HFFc6 (cell line): ENCODE measurements at places on chromosomes 7 and 10.

DNA sequence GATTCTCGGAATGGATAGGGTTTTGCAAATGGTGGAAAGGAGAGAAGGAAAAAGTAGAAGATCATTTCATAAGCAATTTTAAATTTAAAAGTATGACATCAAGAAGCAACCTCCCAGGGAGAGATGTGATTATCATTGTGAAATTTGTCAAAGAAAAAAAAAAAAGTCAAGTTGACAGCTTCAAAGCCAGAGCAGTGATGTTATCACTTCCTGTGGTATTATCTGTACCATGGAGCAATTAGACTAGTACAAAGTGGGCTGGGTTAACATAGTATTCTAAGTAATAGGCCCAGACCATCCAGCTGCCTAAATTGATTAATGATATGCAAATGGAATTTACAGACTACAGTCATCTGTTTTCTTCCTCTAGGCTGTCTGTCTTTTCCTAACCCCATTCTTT, 84.0 kb upstream of the NPY start:
- DNase-seq = no peak
- H3K27me3 ChIP-seq = no peaks in the 10 kb centered on the region
- H3K36me3 ChIP-seq = no peaks in the 10 kb centered on the region
- no peak overlapping the region for H3K27ac ChIP-seq

GRCh38 chr7:121181357-121181756, 147.4 kb upstream of the WNT16 start:
- no peak overlapping the region for H3K27ac ChIP-seq
- no peak overlapping the region for H3K4me3 ChIP-seq

GRCh38 chr10:122033224-122033926, 44.4 kb downstream of the TACC2 start:
- H3K36me3 ChIP-seq = no peaks in the 10 kb centered on the region; the same call in 1 of the 2 replicates
- H3K27me3 ChIP-seq = peaks cover 15% of the 10 kb centered on the region
- peaks cover 7% of the 10 kb centered on the region for H3K4me1 ChIP-seq
- H3K4me3 ChIP-seq = no peak overlapping the region

GRCh38 chr7:20642166-20642565, 26.7 kb downstream of the ABCB5 start:
- H3K27me3 ChIP-seq = no peaks in the 10 kb centered on the region; the same call in 1 of the 2 replicates
- DNase-seq = no peak
- no peaks in the 10 kb centered on the region for H3K4me1 ChIP-seq
- no peaks in the 10 kb centered on the region for H3K36me3 ChIP-seq
- no peak overlapping the region for H3K27ac ChIP-seq

- peaks cover 22% of the 10 kb centered on the region for H3K4me1 ChIP-seq
- H3K27ac ChIP-seq = no peak overlapping the region
- peaks cover 4% of the 10 kb centered on the region for H3K27me3 ChIP-seq
- H3K36me3 ChIP-seq = peaks cover 28% of the 10 kb centered on the region
- H3K4me3 ChIP-seq = no peak overlapping the region
Observed at GRCh38 chr10:35572583-35572982, 32.6 kb upstream of the GJD4 start.

GRCh38 chr10:816958-817357, 114.5 kb downstream of the LARP4B start:
- no peak overlapping the region for H3K4me3 ChIP-seq
- DNase-seq = no peak
- peaks cover 8% of the 10 kb centered on the region; the same call in 1 of the 2 replicates for H3K27me3 ChIP-seq
- peak overlapping the region; percentile 17; the same call in 1 of the 2 replicates for H3K27ac ChIP-seq

DNA sequence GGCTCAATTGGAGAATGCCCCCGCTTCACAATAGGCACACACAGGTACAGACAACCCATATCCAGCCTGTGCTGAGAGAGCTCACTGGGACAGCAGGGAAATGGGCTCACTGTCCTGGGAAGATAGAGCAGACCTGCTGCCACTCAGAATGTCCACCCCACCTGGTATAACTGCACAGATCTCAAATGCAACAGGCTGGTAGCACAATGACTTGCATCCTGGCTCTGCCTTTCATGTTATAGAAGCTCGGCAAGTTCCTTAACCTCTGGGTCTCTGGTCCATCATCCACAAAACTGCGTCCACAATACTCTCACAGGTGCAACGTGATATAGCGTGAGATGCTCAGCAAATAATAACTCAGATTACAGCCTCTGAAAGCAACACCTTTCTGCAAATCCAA, 295.4 kb downstream of the GRID1 start:
- no peak for DNase-seq
- no peak overlapping the region for H3K4me3 ChIP-seq
- H3K27me3 ChIP-seq = no peaks in the 10 kb centered on the region; the same call in 1 of the 2 replicates
- H3K36me3 ChIP-seq = no peaks in the 10 kb centered on the region

DNA sequence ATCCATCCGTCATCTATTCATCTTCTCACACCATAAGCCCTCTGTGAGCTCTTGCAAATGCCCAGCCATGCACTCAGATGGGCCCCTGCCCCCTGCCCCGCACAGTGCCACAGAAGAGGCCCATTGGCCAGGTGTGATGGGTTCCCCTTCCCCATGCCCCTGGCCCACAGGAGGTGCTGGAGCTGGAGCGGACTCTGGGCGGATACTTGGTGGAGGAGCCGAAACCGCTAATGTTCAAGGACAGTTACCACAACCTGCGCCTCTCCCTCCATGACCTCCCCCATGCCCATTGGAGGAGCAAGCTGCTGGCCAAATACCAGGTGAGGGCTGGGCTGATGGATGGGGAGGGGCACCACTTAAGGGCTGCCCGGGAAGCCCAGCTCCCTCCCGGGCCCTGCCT, 23.4 kb upstream of the SLC29A3 start:
- no peaks in the 10 kb centered on the region for H3K4me1 ChIP-seq
- H3K27me3 ChIP-seq = peaks cover 3% of the 10 kb centered on the region
- H3K36me3 ChIP-seq = no peaks in the 10 kb centered on the region
- no peak overlapping the region for H3K4me3 ChIP-seq

DNA sequence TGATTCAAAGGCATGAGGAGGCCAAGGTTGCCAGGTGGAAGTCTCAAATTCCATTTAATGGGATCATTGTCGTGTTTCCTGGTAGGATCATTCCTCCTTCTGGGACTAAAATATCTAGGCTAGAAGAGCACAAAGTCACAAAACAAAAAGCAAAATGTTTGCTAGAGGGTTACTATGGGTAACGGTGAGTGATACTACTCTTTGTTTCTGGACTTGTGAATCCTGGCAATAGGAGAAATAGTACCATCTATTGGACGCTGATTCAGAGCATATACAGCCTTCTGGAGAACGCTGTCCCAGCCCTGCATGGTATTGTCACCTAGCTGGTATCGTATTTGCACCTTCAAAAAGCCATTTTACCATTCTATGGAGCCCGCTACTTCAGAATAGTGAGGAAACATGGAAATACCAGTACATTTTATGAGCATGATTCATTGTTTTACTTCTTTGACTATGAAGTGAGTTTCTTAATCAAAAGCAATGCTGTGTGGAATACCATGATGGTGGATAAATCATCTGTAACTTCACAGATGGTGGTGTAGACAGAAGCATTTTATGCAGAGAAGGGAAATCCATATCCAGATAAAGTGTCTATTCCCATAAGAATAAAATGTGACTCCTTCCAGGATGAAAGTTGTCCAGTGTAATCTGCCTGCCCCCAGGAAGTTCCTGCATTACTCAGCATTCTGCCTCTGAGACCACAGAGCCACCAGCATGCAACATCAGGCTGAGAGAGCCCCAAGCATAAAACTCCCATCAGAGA, 361.0 kb downstream of the ETV1 start:
- peak overlapping the region; percentile 58 for H3K27ac ChIP-seq
- H3K27me3 ChIP-seq = 0 out of 2 replicates have a peak, but pooled peaks cover 1% of the 10 kb centered on the region
- H3K4me1 ChIP-seq = peaks cover 16% of the 10 kb centered on the region
- H3K4me3 ChIP-seq = no peak overlapping the region; the same call in 1 of the 2 replicates
- H3K36me3 ChIP-seq = 0 out of 2 replicates have a peak, but pooled peaks cover 4% of the 10 kb centered on the region
- peak; percentile 19 for DNase-seq

DNA sequence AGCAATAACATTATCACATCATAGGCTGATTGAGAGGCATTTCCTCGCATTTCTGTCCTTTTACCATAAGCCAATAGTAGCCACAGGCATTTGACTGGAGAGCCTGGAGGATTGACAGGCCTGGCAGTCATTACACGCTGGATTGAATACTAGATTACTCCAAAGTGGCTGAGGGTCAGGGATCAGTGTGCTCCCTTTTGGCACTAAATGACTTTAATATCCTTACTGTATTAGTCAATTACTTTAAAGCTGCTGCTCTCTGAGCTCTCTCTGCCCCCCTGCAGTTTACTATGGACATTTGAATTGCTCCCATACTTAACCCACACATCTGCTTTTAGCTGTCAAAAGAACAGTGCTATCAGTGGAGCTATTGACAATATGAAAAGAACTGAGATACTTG, 302.0 kb downstream of the TFEC start:
- DNase-seq = no peak
- H3K4me3 ChIP-seq = no peak overlapping the region
- no peaks in the 10 kb centered on the region for H3K36me3 ChIP-seq
- no peak overlapping the region for H3K27ac ChIP-seq
- no peaks in the 10 kb centered on the region for H3K27me3 ChIP-seq

DNA sequence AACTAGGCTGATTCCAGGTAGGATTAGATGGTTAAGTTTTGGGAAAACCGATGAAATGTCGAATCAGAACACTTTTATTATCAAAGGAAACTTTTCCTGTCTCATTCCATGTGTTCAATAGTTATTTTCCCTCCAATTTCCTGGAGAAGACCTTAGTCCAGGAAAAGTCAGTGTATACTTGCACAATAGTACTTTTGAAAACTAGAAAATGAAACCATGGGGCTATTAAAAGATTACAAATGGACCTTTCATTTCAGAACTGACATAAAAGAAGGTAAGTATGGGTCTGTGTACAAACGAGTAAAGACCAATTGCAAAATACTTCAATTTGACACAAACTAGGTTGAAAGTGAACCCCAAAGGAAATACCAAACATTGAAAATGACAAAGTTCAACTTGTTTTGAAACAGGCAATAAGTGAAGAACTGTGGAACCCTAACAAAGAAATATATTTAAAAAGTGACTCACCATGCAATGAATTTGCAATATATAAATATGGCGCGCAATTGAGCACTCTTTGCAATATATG, 2.1 kb downstream of the AVPI1 start:
- DNase-seq = peak; percentile 15
- peak overlapping the region; percentile 95 for H3K4me3 ChIP-seq

DNA sequence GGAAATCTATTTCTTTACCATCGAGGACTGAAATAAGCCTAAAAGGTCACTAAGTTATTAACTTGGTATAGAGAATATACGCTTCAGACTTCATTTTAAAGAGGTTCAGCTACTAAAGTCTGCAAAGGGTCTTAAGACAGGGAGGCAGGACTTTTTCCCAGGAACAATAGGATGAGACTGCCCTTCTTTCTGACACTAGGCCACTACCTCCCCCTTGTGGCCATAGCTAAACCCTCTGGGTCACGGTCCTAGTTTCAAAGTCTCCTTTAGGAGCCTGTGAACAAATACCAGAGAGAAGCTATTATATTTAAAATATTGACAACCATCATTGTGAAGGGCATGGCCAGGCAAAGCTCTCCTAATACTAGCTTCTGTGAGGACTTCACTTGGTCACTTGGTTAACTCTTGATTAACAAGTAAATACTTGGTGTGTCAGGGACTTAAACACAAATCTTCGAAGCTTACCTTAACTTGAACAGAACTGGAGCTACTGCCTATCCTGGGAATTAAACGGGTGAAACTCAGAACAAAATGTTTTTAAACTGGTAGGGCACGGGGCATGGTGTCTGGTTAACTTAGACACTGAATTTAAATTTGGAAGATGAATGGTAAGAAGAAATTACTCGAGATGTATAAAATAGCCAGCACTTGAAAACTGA, 75.6 kb downstream of the CCDC6 start:
- H3K27ac ChIP-seq = no peak overlapping the region
- no peaks in the 10 kb centered on the region for H3K4me1 ChIP-seq
- DNase-seq = peak; percentile 32
- H3K27me3 ChIP-seq = no peaks in the 10 kb centered on the region

DNA sequence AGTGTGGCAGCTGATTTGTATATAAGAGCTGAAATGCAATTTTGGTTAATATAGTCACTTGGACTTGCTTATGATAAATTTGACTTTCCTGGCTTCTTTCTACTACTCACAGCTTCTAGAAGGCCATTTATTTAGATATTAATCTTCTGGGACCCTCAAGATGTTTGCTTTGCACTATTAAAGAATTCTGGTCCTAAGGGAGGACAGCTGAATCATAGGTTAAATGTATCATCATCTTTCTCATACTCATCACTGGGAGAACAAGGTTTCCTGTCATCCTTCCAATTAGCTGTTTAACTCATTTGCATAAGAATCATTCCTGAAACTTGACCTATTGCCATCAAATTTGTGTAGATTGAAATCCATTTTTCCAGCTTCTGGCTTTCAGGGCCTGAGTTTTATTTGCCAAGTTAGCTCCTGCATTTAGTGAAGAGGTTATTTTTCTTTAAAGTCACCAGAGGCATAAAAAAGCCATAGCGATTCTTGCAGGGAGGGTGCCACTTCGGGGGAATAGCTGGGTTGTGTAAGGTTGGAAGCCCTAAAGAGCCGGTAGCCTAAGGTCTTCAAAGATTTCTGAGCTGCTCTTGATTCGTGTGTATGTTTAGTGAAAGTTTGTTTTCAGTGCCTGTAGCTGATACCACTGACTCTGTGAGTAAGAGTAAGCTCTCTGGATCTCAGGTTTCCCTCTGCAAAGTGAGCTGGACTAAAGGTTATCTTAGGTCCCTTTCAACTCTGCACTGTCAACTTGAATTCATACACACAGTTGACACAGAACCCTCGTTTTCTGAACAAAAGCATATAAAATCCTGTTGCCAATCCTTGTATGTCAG, 4.3 kb downstream of the MAP3K8 start:
- peak overlapping the region; percentile 88 for H3K27ac ChIP-seq
- H3K27me3 ChIP-seq = peaks cover 2% of the 10 kb centered on the region; the same call in 1 of the 2 replicates
- peak overlapping the region; percentile 76 for H3K4me3 ChIP-seq
- peaks cover 55% of the 10 kb centered on the region for H3K4me1 ChIP-seq
- DNase-seq = peak; percentile 33
- H3K36me3 ChIP-seq = no peaks in the 10 kb centered on the region; the same call in 1 of the 2 replicates

DNA sequence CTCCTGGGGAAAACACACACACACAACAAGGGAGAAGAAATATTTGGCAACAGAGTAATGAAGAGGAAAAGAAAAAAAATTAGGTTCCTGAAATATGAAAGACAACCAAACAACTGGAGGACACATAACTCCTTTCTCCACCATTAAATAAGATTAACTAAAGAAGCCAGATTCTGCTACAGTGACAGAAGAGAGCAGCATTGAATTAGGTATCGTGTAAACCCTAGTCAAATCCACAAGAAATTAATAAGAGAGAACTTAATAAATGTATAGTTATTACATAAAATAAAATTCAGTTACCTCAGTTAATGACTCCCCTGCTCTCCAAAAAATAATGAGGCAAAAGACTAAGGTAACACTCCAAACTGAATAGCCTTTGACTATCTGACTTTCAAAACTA, 306.7 kb downstream of the CRPPA start:
- H3K27me3 ChIP-seq = no peaks in the 10 kb centered on the region; the same call in 1 of the 2 replicates
- no peak overlapping the region for H3K4me3 ChIP-seq
- no peak overlapping the region for H3K27ac ChIP-seq
- no peaks in the 10 kb centered on the region for H3K4me1 ChIP-seq
- H3K36me3 ChIP-seq = peaks cover 5% of the 10 kb centered on the region; the same call in 1 of the 2 replicates
